ENCODE measurements at places on chromosomes 1 and 21.

DNA sequence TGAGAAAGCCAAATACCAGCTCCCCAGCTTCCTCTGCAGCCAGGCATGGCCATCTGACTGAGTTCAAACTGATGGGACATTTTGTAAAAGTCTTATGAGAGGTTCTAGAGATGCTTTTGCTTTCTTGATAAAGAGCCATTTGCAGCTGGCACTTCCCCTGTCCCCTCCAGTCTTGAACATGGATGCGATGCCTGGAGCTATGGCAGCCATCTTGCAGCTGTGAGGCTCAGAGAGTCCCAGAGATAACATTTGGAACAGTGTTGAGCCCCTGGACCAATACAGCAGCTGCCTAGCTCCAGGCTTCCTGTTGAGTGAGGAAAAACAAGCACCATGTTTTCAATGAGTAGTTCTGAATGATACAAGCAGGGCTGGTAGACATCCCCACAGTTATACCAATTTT lies 13.8 kb downstream of the CDCP2 start:
- no peak for DNase-seq

GRCh38 chr1:13766592-13767564 lies 66.9 kb downstream of the PRDM2 start:
- DNase-seq: peak; percentile 84

DNA sequence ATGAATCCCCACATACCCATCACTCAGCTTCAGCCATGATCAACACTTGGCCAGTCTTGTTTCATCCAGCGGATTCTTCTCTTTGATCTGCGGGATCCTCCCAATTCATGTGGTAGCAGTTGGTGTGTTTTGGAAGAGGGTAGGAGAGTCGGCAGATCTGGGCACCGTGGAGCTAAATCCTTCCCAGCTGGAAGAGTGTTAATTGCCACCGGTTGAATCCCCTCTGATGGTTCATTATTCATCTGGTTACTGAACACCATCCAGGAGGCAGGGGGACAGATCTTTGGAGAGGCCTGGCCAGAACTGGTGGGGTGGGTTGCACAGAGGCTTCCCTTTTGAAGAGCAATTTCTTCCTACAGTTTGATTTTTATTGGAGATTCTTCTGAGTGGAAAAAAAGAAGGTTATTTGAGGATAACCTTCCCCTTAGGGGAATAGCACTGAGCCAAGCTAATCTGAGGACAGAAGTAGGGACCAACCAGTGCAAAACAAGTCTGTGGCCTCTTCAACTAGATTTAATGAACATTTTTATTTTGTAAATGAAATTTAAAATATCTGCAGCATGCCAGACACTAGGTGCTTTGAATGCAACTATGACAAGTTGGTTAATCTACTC lies 8.1 kb downstream of the NFASC start:
- no peak for DNase-seq

DNA sequence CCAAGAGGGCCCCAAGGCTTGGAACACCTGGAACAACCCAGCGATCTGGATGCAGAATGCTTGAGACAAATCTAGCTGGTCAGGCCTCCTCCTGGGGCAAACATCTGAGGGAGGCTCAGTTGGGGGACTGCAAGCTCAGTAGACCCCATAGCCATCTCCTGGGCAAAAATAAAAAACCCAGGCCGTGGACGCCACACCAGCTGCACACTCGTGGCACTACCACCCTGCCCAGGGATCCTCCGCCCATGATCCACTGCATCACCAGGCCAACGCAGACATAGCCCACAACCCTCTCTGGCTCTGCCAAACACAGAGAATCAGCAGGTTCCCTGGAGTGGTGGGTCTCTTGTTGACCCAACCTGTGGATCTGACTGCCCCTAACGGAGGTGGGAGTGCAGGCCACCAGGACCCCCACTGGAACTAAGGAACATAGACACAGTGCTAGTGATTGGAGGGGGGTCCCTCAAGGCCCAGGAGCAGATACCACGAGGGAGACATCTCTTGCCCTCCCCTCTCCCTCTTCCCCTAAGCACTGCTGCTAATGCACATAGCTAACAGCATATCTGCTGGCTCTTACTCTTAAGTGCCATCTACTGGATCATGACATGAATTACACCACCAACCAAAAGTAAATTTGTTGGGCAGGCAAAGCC lies 147.2 kb downstream of the CHD1L start:
- peak; percentile 43 for DNase-seq

GRCh38 chr21:21712748-21713520 lies 714.7 kb downstream of the NCAM2 start:
- DNase-seq: peak; percentile 56

DNA sequence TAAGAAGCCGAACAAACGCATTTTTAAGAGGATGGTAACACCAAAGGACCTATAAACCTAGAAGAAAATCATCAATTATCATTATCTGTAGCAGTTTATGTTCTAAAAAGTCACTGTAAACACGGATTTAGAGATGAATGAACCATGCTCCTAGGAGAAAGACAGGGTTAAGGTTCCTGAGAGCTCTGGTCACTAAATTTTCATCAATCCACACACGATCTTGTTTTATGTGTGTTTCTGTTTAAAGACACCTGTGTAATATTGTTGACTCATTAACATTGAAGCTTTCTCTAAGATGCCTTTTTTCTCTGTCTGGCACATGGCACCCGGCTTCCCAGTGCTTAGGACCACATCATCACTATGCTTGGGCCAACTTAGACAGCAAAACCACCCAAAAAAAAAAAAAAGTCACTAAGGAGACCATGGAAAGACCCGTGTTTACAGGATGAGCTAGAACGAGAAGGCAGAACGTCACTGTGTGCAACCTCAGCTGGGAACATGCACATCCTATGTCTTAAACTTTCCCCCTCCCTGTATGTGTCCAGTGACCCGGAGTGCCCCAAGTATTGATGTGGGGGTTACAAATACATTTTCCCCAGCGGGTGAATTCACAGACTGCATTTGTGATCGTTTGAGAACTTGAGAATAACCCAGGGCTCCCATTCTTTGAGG lies 55.8 kb upstream of the PDE9A start:
- no peak for DNase-seq

GRCh38 chr1:212584092-212584886 lies 24.3 kb upstream of the ATF3 start:
- DNase-seq: no peak
